ENCODE measurements at places on chromosomes 7 and 10.

DNA sequence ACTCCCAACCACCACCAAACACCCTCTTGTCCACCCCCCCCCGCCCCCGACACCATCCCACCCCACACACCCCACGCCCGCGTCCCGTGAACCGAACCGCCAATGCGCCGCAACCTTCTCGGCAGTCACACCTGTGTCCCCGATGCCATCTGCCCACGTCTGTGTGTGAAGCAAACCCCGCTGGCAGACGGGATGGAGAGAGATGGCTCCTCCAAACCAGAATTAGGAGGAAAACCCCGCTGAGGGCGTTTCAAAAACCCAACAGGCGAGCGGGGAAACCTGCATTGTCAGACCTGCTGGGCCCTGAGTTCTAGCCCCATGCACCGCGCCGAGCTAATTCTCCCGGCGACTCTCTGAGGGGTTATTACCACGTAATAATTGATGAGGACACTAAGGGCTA, 28.6 kb upstream of the KCNK18 start:
- DNase-seq, result no peak

DNA sequence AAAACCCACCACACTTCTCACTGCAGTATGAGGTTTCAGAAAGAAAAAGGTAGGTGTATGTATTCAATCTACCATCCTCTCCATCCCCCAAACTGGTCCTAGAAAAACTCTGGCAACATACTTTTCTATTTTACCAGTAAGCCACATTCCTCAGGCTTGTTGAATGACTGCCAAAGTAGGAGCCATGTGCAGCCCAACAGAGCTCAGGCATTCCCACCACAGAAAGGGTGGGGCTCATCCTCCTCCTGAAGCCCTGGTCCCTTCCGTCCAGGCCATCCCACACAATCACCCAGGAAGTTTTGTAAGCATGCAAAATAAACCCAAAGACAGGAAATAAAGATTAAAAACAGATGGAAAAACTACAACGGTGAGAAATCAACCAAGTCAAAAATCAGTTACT, 57.2 kb downstream of the MAD1L1 start:
- DNase-seq, result no peak

- DNase-seq, result no peak
Observed at GRCh38 chr10:77702166-77702565, 64.6 kb upstream of the KCNMA1 start.

GRCh38 chr7:113128031-113128430, 9.7 kb upstream of the SMIM30 start:
- no peak for DNase-seq

DNA sequence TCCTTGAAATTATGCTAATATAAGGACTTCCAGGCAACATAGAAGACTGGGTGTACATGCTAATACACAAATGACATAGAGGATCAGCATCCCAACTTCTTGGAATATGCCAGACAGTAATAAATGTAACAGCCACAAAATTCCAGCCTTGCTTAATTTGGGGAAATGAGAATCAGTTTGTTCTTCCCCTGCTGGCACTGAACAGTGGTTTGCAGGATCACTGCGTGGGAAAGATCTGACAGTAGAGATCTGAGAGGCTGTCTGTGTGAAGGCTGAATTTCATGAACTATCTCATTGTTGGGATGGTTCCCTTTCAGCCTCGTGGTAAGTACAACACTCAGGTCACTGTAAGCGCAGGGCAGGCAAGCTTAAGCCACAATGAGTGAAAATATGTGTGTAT, 1078.0 kb downstream of the LRMDA start:
- no peak for DNase-seq

DNA sequence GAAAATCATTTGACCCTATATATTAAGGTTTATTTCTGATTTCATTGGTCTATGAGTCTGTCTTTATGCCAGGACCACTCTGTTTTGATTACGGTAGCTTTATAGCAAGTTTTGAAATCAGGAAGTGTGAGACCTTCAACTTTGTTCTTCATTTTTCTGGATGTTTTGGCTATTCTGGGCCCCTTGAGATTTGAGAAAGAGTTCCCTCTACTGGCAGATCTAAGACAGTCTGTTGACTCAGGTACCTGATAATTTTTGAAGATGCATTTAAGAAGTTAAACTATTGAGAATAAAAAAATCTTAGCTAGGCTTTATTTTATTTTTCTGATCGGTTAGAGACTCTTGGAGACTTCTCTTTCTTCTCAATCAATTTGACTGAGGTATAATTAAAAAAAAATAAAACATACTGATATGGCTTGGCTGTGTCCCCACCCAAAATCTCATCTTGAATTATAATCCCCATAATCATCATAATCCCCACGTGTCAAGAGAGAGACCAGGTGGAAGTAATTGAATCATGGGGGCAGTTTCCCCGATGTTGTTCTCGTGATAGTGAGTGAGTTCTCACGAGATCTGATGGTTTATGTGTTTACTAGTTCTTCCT, 209.2 kb downstream of the SNX10 start:
- DNase-seq, result no peak

DNA sequence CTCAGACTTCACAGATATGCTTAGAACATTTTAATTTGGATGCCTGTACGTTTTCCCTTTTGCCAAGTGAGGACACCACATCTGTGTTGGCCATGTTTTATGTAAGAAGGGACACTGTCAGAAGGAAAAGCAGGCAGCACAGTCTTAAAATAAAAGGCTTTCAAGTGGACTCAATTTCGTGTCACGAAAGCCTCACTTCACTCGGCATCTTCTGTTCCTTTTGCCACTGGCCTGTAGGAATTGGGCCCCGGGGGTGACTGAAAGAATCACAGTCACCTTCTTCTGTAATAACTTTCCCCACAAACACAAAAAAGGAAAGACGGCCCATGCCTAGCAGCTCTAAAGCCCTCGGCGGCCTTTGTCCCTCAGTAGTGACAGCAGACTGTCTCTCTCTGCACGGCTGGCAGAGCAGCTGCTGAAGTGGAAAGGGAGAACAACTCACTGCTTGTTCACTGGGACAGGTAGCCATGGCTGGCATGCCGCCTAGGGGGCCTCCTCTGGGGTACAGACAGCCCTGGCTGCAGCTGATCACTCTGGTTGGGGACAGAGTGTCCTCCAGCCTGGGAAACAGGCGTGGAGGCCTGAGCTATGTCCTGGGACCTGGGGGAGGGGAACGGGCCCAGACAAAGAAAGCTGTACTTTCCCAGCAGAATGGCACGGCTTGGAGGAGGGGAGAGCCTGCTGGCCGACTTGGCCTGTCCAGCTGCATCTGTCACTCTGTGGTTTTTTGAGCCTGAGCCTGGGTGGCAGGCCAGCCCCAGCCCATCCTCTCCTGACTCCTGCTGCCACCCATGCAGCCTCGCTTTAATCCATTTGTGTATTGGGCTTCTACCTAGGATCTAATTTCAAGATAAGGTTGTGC, 4.4 kb downstream of the RASSF4 start:
- DNase-seq, result no peak

DNA sequence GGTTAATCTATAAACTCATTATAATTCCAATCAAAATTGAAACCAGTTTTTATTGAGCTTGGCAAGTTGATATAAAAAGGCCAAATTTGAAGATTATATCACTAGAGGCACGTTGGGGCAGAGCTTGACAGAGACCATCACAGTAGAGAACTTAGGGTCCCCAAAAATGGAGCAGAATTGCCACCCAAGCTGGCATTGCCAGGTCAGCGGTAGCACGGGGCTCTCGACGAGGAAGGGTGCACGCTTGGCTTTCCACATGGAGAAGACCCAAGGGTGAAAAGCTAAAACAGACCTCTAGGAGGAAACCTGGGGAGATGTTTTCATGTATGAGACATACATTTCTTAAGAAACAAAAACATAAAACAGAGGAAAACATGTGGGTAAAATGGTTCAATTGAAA, 4.3 kb upstream of the JAKMIP3 start:
- DNase-seq, result no peak

- no peak for DNase-seq
Observed at GRCh38 chr10:66102756-66103155, 823.1 kb upstream of the LRRTM3 start.

DNA sequence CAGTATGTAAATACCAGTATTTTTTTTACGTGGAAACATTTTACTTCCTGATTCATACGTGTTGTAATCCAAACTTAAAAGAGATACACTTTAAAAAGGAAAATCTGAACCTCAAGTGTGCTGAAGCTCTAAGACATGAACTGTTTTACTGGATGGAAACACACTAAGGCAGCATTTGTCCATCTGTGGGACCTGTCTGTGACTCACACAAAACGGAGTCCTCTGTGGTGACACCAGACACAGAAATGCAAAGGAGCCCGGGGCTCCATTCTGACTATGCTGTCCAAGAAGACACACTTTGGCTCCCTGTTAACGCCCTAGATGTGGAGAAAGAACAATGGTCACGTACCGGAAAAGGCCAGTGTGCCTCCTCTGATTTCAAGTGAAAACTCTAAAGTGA, 23.9 kb downstream of the RNF133 start:
- DNase-seq, result no peak

- DNase-seq, result no peak
Observed at GRCh38 chr10:89332123-89332633, 4.4 kb downstream of the IFIT3 start.

DNA sequence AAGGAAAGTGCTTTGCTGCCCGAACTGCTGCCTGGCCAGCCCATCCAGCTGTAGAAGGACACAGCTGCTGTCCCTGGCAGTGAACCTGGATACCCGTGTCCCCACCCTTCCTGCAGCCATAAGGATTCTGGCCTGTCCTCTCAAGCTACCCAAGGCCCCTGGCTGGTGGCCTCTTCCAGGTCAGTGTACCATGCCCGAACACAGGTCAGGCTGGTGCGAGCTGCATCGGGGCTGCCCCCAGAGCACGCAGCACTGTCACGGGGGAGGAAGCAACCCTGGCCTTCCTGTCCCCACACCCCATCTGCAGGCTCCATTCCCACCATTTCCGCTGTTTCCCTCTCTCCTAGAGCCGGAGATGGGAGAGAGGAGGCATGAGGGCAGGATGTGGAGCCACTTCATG, 30.5 kb upstream of the PWWP2B start:
- no peak for DNase-seq

DNA sequence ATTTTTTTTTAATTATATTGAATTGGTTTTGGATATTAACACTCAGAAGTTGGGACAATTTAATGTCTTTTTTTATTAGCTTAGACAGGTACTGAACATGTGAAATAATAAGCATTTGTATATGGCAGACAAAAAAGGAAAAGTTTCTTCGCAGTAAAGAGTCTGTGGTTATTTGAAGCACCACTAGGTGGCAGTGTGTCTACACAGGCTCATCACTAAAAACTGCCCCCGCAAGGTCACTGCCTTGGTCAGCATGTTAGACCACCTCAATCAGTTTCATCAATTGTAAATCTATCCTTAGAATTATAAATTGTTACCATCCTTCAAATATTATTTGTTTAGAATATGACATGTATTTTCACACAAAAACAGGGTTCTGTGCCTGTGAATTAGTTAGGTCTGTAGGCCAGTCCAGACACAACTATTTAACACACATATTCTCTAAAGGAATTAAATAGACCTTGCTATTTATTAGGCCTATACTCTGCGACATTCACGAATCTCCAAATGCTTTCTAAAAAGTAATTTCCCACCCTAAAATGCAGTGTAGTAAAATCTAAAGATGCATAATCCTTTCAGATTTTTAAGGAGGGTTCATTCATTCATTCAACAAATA, 17.0 kb downstream of the PNLIPRP3 start:
- DNase-seq, result no peak

DNA sequence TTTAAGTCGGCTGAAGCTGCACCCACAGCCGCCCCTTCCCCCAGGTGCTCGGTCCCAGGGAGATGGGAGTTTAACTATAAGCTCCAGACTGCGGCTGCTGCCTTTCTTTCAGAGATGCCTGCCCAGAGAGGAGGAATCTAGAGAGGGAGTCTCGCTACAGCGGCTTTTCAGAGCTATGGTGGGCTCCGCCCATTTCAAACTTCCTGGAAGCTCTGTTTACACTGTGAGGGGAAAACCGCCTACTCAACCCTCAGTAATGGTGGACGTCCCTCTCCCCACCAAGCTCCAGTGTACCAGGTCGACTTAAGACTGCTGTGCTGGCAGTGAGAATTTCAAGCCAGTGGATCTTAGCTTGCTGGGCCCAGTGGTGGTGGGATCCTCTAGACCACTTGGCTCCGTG, 135.4 kb downstream of the CXCL12 start:
- no peak for DNase-seq

DNA sequence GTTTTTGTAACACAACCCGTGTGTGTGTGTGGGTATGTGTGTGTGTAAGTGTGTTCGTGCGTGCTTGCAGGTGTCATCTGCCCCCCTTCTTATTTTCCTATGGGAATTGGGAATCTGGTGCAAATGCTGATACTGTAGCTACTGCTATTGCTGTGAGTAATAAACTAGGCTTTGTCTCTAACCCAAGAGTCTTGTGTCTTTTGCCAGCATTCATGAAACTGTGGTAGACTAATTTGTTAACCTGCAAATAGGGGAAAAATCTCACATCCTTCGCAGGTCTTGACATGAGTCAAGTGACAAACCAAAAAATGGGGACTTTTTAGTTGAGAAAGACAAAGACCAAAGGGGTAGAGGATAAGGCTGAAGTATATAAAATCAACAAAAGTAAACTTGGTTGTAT, 57.9 kb upstream of the FAM133B start:
- DNase-seq, result no peak

Measured in activated effector memory CD4-positive, alpha-beta T cell treated with Interleukin-2 at 50 U/mL for 16 hours (primary cell).